Activated T-cell treated with anti-CD3 and anti-CD28 coated beads, Interleukin-2, amount 50 U/mL, for 4 hours (primary cell): ENCODE measurements at places on chromosomes 1 and 21. TPM values are rescaled to one million over a fixed set of nuclear protein-coding genes. Genes with fewer than 3 reads are reported as not detected.

Gene LRRC8B
- total RNA-seq: 81.9 TPM

Gene DOP1B
- 9.6 TPM for total RNA-seq

Gene SLC45A3
- 0.34 TPM for total RNA-seq

Gene ORC1
- 34.8 TPM for total RNA-seq

Gene HIVEP3
- total RNA-seq: 117 TPM

Gene LRRC40
- total RNA-seq: 19.2 TPM

Gene LRRN2
- total RNA-seq: not detected

Gene NHLH2
- not detected for total RNA-seq

Gene MR1
- 6.5 TPM for total RNA-seq

Gene REN
- not detected for total RNA-seq

Gene PRR9
- not detected for total RNA-seq

Gene HRNR
- total RNA-seq: not detected

Gene TSTD1
- total RNA-seq: 20.3 TPM

Gene OR2T11
- total RNA-seq: not detected

Gene ACOT11
- total RNA-seq: 0.35 TPM

Gene HPCAL4
- 0.33 TPM for total RNA-seq

Gene PLA2G2A
- total RNA-seq: not detected

Gene KLF18
- total RNA-seq: not detected

Gene ADAM30
- not detected for total RNA-seq

Gene NR1I3
- total RNA-seq: 0.46 TPM

Gene CRYAA
- total RNA-seq: not detected

Gene HMCN1
- total RNA-seq: 0.03 TPM

Gene ANKRD35
- 0.42 TPM for total RNA-seq
